Activated CD4-positive, alpha-beta T cell treated with anti-CD3 and anti-CD28 coated beads, Interleukin-2, Interleukin-4, amounts not matched to agents 100 ng/mL and 50 ng/mL, durations not matched to agents 16 hours and 8 hours (primary cell): ENCODE measurements at places on chromosomes 7 and 10.

DNA sequence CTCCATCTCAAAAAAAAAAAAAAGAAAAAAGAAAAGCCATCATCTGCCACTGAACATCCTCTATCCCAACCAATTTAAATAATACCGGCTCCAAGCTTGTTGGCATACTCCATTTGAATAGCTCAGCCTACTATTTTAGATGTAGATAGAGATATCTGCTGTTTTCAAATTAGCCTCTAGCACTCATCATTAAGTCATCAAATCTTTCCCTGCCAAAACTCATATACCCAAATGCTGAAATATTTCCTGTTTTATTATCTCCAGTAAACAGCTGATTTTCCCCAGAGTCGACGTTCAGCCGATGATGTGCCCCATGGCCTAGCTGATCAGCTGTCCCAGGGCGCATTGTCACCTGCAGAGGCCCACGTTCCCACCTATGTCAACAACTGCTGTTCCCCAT, 34.5 kb upstream of the FRMD4A start:
- DNase-seq: no peak

GRCh38 chr10:127216274-127216673, 19.9 kb upstream of the INSYN2A start:
- DNase-seq: no peak

DNA sequence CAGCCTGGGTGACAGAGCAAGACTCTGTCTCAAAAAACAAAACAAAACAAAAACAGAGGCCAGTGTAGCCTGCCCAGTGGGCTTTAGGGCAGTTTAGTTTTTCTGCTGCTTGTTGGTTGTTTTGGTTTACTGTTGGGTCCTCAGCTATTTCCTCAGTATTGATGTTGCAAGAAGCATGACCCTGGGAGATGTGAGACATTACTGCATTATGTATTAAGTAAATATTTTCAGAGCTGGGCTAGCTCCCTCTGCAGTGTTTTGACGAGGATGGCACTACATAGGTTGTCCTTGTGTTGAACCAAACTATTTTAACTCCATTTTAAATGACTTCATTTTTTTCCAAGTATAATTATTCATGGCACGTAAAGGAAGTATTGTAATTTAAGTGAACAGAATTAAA, 4.8 kb downstream of the AKAP9 start:
- no peak for DNase-seq

DNA sequence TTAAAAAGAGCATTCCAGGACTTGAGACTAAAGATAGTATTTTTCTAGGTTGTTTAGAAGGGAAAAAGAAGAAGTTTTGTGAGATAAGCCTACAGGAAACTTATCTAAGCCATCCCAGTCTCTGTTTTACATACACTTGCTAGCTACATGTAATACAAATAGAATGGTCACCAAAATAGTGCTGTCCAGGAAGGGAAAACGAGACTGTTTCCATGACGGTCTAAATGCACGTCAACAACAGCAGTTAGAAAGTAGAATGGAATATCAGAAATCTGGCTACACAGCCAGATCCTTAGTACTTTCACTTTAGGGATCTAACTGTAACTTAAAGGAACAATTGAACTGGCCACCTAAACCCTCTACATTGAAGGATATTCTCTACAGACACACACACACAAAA, 117.6 kb downstream of the TSPAN12 start:
- DNase-seq: no peak

GRCh38 chr10:132397671-132398565, 918 bp downstream of the PWWP2B start:
- DNase-seq: no peak

GRCh38 chr7:151047976-151048815, at the start of gene ASIC3:
ASIC3 (plus strand) TSS chr7:151048531; CDS start chr7:151048886, 355 bp downstream.
- DNase-seq: no peak

GRCh38 chr10:76911184-76911583, 726.4 kb downstream of the KCNMA1 start:
- no peak for DNase-seq

- no peak for DNase-seq
These were observed 413.6 kb downstream of the PLXNA4 start for GRCh38 chr7:132162556-132163144.

GRCh38 chr10:75233444-75234016, 2.2 kb downstream of the COMTD1 start:
- DNase-seq: no peak

DNA sequence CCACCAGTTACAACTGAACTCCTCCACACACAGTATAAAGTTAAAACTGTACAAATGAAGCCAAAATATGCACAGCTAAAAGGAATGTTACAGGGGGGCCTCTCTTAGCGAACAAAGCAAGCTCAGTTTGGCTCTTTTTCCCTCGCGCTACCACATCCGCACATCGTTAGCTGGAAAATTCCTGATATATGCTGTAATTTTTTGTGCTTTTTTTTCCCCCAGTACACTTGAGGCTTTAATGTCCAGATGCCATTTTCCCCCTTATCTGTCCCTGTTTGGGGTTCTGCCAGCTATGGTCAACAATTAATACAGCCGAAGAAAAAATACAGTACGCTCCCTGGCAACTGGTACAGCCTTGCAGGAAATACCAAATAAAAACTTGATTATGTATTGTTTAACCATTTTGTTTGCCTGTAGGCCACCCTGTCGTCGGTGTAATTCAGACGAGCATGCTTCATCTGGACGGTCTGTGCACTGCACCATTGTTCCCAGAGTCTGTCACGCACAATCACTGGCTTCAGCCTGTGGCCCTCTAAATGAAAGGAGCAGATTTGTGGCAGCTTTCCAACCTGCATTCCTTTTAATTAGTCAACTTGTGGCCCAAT, 108.1 kb upstream of the FAM133B start:
- DNase-seq: no peak

GRCh38 chr10:1094112-1095057, 38.2 kb downstream of the WDR37 start:
- peak; percentile 78 for DNase-seq

DNA sequence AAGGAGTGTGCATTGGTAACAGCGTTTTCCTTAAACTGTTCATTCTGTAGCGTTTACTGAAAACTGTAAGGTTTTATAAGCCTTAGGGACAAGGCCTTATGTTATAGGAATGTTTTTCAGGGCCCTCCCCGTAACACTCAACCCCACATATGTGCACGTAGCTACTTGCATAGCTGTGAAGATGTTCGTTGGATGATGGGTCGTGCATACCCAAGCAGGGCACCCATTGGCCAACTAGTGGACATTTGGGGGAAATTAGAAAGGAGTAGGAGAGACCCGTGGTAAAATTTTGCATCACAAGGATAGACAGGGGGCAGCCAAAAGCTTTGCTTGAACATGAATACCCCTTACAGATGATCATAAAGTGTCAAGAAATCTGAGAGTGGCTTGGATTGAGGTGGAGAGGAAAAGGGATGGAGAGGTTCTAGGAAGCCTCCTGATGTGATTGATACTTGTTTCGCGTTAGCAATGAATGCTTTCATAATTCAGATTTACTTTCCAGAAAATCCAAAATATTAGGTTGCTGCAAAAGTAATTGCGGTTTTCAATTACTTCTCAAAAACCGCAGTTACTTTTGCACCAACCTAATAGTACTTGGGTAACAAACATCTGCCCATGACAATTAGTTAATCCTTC, 878 bp downstream of the SEC61A2 start:
- DNase-seq: peak; percentile 64

DNA sequence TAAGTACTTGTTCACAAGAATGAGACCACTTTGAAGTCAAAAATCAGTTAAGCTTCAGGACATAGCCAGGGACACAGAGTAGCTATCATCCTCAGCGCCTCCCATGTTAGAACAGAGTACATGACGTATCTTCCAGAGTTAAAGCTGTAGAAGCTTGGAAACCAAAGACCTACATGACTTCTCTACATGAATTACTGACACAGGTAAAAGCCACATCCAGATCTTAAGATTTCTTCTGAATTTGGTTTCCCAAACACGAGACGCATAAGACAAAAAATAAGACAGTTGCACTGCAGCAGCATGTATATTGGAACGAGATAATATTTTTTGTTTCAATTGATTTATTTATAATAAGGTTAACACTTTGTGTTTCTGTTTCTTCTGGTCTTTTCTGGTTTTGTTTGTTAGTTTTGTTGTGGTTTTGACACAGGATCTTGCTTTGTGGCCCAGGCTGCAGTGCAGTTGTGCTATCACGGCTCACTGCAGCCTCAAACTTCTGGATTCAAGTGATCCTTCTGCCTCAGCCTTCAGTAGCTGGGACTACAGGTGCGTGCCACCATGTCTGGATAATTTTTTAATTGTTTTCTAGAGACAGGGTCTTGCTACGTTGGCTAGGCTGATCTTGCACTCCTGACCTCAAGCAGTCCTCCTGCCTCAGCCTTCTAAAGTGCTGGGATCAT, 10.2 kb upstream of the EPC1 start:
- DNase-seq: peak; percentile 45

- DNase-seq: no peak
These were observed 50.0 kb downstream of the AOC1 start for GRCh38 chr7:150902078-150903033.

- DNase-seq: no peak
These were observed 7.3 kb upstream of the KIAA1217 start for GRCh38 chr10:24201503-24202180.

GRCh38 chr10:87605628-87606251, 53.9 kb upstream of the PAPSS2 start:
- DNase-seq: no peak

DNA sequence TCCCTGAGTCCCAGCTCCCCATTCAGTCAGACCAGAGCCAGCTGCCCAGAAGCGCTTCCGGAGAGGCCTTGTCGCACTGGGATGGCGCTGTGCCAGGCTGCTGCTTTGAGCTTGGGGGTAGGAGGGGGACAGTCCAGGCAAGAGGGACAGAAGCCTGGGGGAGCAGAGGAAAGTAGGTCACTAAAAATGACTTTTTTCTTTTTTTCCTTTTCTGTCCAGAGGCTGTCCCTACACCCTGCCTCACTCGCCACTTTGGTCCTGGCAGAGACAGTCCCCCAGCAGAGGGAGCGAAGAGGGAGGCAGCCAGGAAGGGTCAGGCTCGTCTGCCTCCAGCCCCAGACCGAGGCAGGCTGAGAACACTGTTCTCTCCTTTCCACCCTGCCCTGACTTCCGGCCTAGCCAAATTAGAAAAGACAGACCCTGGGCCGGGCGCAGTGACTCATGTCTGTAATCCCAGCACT, 15.8 kb upstream of the TRIM8 start:
- DNase-seq: no peak

- DNase-seq: no peak
These were observed 45.1 kb upstream of the AGR3 start for GRCh38 chr7:16926861-16927260.

DNA sequence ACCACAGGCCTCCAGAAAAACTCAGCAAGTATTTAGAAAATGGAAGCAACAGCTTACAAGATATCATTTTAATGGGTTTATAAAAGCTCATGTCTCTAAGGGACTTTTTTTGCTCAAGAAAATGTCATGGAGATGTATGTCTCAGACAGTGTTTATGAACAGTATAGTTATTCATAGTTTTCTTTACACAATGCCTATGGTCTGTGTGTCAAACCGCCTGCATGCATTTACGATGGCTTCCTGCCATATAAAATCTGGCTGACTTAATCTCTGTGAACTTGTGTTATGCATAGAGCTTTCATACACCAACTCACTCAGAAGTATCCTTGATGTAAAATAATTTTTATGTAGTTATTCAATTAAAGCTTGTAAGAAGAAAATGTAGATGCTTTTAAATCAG, 1314.2 kb upstream of the LRRTM3 start:
- no peak for DNase-seq

DNA sequence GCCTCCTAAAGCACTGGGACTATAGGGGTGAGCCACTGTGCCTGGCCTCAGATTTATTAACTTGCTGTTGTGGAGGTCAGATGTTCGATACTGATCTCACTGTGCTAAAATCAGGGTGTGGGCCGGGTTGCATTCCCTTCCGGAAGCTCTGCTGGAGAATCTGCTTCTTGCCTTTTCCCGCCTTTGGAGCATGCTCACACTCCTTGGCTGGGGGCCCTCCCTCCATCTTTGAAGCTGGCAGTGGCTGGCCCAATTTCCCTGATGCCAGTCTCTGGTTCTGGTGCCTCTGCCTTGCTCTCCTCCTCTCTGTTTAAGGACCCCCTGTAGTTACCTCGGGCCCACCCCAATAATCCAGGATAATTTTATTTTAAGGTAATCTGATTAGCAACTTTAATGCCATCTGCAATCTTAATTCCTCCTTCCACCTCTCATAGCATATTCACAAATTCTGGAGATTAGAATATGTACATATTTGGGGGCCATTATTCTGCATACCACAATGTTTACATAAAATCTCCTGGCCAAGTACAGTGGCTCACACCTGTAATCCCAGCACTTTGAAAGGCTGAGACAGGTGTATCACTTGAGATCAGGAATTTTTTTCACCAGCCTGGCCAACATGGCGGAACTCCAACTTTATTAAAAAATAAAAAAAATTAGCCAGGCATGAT, 7.9 kb upstream of the PITRM1 start:
- no peak for DNase-seq

DNA sequence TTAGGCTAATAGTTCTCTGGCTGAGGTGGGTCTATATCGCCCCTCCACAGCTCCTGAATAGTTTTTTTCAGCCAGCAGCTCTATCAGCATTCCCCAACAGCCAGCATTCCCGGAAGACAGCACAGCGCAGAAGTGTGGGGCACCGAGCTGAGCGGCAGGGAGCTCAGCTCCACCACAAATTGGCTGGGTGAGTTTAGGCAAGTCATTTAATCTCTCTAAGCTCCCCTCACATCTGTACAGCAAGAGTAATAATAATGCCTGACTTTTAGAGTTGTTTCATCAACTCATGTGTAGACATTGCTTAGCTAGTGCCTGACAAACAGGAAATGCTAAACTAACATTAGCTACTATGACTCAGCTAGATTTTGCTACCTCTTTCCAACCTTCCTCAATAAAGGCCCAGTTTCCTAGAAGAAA, 247.9 kb upstream of the PTN start:
- DNase-seq: peak; percentile 3

DNA sequence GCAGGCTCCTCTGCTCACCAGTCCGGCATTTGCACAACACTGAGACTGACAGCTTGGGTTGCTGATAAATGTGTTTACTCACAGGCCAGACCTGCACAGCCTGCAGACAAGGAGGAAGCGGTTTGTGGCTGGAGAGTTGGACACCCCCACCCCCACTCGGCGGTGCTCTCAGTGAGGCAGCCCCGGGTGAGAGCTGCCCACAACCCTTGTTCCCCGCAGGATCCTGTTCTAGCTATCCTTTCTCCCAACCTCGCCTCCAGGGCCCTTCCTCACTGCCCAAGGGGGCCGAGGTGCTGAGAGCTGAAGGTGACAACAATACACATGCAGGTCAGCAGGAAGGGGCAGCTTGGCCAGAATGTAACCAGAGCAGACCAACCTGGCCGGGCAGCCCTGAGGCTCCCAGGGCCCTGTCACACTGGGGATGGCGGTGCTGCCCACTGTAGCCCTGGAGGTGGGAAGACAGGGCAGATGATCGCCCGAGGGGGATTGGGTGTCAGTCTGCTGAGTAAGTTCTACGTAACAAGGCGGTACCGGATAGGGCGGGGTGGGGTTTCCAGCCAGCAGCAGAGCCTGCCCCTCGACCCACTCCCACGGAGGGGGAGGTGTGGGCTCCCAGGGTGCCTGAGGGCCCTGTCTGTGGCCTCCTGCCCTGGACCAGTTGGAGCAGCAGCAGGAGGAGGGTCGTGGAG, 2.1 kb upstream of the ADAM8 start:
- DNase-seq: peak; percentile 79

DNA sequence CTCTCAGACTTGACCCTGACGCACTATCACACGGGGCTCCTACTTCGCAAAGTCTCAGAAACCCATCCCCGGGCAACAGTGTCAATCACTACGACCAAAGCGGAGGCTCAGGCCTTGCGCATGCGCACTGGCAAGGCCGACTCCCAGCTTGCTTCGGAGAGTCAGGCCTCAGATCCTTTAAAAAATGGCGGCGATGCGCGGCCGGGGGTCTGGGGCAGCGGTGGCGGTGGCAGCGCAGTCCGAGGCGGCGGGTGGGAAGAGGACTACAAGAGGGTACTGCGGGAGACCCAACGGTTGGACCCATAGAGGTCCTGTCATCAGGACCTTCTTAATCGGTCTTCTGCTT, 196.9 kb downstream of the ZNF716 start:
- no peak for DNase-seq
